ENCODE measurements at places on chromosomes 7 and 10.

- no peak for DNase-seq
Measured at GRCh38 chr7:109898-110556, 82.3 kb upstream of the FAM20C start.

DNA sequence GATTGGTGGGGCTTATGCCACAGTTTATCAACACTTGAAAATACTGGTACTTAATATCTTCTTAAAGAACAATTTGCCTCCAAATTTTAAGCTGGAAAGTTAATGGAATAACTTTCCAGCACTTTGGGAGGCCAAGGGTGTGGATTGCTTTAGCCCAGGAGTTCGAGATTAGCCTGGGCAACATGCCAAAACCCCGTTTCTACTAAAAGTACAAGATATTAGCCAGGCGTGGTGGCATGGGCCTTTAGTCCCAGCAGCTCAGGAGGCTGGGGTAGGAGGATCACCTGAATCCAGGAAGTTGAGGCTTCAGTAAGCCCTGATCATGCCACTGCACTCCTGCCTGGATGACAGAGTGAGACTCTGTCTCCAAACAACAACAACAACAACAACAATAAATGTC is 56.0 kb downstream of the PRF1 start:
- no peak for DNase-seq

GRCh38 chr7:73992101-73992562 is 35.8 kb upstream of the ELN start:
- DNase-seq = no peak

- no peak for DNase-seq
Measured at GRCh38 chr7:2484868-2485267, 8.7 kb upstream of the GRIFIN start.

DNA sequence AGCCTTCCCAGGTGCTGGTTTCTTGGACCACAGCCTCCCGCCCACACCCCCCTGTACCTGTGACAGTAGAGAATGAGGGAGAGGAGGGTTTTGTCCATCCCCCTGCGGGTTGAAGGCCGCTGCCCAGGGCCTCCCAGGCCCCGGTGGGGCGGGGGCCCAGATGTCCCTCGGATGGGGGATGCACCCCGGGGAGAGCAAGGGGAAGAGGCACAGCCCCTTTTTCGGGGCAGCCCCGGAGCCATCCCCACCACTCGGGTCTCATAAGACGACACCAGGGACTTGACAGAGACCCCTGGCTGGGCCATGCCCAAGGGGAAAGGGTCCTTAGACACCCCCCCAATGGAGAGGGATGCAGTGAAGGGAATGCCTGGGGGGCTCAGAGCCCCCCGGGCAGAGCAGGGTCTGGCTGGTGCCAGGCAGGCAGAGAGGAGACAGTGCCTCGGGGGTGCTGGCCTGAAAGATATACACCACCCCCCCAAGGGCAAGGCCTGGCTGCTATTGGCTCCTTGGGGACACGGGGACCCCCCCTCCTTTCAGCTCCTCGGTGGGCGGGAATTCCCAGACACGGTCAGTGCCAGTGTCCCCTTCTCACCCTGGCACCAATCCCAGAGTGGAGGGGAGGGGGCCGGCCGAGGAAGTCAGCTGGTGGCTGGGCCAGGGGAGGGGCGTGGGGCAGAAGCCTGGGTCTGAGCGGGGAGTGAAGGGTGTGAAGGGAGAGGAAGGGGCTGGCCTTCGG is 3.7 kb upstream of the SPACDR start:
- DNase-seq = no peak
